ENCODE measurements at places on chromosomes 3 and 15.

GRCh38 chr3:32222950-32223349 lies 15.5 kb upstream of the CMTM8 start:
- DNase-seq = no peak

GRCh38 chr15:89105147-89105546 lies 16.9 kb downstream of the ABHD2 start:
- DNase-seq = no peak

- no peak for DNase-seq
Measured at GRCh38 chr3:11736136-11736833, 92.6 kb upstream of the VGLL4 start.

DNA sequence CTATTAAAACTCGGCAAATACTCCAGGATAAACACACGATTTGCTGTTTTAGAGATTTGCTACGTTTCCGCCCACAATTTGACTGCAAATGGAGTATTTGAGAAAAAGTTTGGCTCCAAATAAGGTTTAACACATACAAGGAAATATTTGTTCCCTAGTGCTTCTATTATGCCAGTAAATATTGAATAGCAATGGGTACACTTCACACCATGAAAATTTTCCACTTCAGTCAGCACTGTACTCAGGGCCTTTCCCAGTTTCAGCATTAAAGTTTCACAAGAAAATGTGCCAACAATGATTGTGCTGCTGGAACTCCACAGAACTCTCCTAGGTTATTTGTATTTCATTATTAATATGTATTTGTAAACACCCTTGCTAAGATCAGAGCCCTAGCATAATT lies 498.0 kb downstream of the TBL1XR1 start:
- DNase-seq = no peak

DNA sequence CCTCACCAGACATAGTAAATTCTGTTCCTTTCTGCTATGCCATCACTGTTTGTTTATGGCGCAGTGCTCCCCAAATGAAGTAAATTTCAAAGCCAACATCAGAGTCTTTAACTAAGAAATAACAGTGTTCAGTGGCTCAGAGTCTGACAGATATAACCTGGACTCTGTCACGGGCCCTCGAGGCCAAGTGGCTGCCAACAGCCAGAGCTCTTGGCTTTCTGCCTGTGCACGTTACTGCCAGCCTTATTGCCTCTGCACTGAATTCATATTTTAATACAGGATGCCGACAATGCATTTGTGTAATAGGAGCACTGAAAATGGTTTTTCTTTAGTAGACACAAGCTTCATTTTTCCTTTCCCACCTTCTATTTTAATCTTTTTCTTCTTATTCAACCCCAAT lies 219.9 kb downstream of the NLGN1 start:
- no peak for DNase-seq

GRCh38 chr3:172061724-172062184 lies 22.4 kb downstream of the FNDC3B start:
- DNase-seq = peak; percentile 16

DNA sequence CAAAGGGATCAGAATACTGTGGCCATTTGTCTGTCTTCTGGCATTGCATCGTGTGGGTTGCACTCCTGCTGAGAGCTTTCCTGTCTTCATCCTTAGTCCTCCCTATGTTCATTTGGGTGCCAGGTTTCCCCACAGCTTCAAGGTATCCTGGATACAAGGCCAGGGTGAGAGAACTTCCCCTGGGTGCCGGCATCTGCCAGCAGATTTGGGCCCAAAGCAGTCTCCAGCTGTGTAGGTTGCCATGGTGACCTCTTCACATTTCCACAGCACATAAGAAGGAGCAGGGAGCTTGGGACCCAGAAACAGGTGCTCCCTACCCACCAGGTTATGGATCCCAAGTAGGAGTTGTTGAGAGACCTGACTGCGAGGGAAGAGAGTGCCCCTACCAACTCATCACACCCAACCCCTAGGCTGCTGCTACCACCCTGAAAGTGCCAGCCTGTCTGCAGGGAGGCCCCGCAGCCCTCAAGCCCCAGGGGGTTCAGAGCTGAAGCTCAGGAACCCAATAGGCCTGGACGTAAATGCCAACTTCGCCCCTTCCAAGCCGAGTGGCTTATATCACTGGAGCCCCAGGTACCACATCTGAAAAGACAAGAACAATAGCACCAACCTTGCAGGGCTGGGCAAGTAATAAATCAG lies 19.9 kb downstream of the TTC21A start:
- no peak for DNase-seq

DNA sequence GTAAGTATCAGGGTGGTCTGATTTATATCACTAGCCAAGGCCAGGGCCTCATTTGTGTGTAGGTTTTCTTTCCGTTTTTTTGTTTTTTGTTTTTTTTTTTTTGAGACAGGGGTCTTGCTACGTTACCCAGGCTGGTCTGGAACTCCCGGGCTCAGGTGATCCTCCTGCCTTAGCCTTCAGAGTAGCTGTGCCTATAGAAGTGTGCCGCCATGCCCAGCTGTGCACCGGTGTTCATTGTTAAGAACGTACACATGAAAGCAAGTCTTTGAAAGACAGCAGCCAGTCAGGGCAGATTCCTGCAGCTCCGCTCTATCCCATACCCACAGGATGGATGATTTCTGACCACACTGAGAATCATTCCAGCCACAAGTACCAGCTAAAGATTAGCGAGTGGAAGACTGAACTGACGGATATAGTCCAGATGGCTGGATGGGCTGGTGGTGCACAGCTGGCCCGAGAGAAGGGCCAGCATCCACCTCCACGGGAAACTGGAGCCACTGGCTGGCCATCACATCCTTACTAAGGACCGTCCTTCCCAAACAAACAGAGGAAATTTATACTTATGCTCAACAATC lies 95.4 kb downstream of the PCSK6 start:
- no peak for DNase-seq

GRCh38 chr3:4996771-4997291 lies 17.6 kb downstream of the BHLHE40 start:
- DNase-seq = no peak

GRCh38 chr3:174495311-174495710 lies 363.8 kb upstream of the NAALADL2 start:
- DNase-seq = no peak

DNA sequence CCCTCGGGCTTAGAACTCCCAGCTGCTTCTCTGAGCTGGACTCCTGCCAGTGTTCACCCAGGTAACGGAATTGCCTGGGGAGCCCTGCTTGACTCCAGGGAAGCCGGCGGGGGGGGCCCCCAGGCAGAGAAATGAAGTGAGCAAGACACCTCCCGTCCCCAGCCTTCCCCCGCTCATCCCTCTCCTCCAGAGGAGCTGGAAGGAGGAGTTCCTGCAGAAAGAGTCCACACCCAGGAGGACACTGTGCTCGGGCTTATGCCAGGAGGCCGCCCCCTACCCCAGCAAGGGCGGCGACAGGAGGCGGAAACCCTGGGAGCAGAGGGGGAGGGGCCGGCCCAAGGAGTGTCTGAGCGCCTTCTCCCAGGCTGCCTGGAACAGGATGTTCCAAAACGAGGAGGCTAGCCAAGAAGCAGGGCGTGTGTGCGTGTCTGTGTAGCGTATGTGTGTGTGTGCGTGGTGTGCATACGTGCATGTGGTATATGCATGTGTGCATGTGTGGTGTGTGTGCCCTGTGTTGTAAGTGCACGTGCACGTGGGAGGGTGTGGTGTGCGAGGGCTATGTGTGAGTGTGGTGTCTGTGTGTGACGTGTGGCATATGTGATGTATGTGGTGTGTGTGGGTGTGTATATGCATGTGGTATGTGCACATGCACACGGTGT lies 511.3 kb downstream of the SHQ1 start:
- DNase-seq = no peak

- no peak for DNase-seq
Measured at GRCh38 chr3:20280257-20280656, 94.3 kb upstream of the SGO1 start.

DNA sequence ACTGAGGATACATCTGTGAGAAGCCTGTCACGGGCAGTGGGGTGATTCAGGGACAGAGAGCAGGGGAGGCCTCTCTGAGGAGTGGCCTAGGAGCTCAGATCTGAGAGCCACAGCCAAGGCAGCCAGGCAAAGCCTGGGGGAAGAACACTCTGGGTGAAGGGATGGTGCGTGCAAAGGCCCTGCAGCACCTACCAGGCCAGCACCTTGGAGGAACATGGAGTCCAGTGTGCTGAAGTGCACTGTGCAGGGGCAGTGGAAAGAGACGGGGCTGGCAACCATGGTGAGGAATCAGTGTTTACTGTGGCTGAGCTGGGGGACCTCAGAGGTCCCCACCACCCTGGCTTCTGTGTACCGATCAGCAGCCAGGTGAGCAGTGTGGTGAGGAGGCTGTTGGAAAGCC lies 48.0 kb downstream of the NUP210 start:
- DNase-seq = no peak

DNA sequence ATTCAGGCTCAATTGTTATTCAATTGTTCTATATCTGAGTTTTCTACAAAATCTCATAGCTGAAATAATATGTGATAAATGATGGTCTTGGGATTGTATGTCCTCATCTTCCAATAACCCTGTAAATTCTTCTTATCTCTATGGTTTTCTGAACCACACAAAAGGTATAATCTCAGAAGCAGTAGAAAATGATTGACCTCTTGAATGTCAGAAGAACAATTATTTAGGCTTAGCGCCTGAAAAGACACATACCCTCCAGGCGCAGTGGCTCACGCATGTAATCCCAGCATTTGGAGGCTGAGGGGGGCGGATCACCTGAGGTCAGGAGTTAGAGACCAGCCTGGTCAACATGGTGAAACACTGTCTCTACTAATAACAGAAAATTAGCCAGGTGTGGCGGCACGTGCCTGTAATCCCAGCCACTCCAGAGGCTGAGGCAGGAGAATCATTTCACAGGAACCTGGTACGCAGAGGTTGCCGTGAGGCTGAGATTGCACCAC lies 288.0 kb upstream of the TBC1D5 start:
- no peak for DNase-seq

- no peak for DNase-seq
Measured at GRCh38 chr15:67976506-67977073, 77.5 kb upstream of the PIAS1 start.

DNA sequence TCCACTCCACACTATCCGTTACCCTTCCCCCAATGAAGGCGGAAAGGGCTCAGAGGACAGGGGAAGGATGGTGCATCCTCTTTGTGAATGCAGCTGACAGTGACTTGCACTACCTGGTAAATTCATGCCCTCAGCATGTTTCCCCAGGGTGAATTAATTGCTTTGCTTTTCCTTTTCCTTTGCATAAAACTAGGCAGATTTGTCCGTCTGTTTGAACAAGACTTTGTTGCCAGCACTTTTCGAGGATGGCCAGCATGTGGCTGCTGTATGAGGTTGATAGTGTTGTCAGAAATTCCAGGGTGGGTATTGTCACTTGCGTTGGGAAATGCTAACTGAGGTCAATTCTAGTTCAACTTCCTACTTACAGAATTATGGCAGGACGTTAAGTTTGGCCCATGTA lies 79.0 kb upstream of the RARB start:
- DNase-seq = no peak

GRCh38 chr3:77096145-77096544 lies 56.2 kb downstream of the ROBO2 start:
- DNase-seq = no peak

DNA sequence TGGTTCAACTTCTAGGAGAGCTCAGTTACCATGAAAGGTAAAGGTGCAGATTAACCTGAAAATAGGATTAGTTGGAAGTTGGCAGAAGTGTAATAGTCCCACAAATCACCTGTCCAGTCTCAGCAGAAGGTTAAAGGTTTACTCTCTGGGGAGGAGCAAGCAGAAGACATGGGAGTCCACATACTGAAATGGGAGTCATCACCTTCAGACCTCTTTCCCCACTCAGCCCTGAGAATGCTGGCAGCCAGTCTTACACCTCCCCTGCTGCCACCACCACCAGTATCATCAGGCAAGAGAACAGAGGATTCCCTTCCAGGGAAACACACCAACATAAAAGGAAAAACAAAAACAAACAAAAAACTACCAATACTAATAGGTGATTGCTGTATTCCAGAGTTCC lies 13.8 kb upstream of the PLA2G4D start:
- DNase-seq = no peak

DNA sequence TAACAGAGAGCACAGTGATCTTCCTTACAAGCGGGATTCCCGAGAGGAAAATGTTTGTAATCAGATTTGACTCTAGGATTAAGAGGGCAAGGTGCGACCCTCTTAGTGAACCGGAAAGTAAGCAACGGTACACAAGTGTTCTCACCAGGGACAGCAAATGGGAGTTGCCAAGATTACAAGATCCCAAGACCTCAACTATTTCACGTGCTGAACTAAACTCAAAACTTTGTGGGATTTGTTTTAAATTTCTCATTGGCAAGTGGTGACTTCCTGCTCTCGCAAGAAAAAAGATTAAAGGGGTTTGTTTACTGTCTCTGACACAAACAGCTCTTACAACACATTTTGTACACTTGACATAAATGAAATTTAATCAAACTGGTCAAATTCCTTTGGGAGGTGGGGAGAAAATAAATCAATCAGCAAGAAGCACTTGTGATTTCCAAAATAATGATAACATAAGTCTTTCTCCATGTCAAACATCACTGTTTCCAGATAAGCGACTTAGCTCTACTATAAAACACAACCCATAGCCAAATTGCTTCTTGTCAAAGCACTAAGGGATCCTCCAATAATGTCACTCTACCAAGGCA lies 2.2 kb upstream of the PGPEP1L start:
- no peak for DNase-seq

DNA sequence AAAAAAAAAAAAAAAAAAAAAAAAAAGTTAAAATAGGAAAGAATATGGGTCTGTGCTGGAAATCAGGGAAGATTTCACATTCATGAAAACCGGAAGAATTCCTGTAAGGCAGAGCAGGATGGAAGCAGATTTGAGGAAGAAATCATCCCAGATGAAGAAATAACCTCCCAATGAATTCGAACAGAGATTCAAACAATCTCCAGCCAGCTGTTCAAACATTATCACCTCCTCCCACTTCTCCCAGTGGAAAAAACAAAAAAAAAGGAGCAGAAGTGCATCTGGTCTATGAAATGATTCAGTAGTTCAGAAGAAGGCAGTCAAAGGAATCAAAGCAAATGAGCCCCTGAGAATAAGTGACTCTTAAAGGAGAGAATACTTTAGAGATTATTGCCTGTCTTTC lies 33.1 kb downstream of the CP start:
- no peak for DNase-seq

GRCh38 chr15:63331456-63331855 lies 50.2 kb downstream of the CA12 start:
- DNase-seq = no peak

GRCh38 chr3:150743508-150743907 lies 19.5 kb downstream of the SIAH2 start:
- DNase-seq = no peak

DNA sequence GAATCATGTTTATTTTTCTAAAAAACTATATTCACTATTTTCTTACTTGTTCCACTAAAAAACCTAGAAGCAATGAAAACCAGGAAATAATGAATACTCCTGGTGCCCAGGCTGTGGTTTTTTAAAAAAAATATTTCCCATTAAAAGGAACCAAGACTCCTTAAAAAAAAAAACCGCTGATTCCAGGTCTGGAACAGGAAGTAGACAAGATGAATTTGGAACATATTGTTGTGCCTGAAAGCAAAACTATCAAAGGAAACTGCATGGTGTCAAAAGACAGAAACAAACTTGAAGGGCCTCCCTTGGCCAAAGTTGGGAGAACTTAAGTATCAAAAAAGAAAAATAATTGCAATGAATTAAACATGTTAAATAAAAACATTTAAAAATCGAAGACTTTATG lies 245.3 kb upstream of the P2RY1 start:
- DNase-seq = no peak

- DNase-seq = no peak
Measured at GRCh38 chr3:74267131-74267530, 347.3 kb downstream of the CNTN3 start.

Data from stimulated activated naive B cell treated with anti-CD40 and anti-IgM and Interleukin-4, amounts not matched to agents 10 μg/mL and 1 μg/mL and 100 μg/mL, for 72 hours (primary cell).